SK-N-SH treated with all-trans-retinoic acid at 6 μM for 48 hours (cell line): ENCODE measurements at places on chromosomes 3 and 15.
A peak's percentile ranks its signal among the peaks of the same experiment; 100 is the strongest.

- peak; percentile 77 for ATAC-seq
Observed at GRCh38 chr3:197317250-197317963, 19.0 kb upstream of the DLG1 start.

GRCh38 chr3:55017876-55018275 is 90.0 kb upstream of the LRTM1 start:
- ATAC-seq, result no peak

DNA sequence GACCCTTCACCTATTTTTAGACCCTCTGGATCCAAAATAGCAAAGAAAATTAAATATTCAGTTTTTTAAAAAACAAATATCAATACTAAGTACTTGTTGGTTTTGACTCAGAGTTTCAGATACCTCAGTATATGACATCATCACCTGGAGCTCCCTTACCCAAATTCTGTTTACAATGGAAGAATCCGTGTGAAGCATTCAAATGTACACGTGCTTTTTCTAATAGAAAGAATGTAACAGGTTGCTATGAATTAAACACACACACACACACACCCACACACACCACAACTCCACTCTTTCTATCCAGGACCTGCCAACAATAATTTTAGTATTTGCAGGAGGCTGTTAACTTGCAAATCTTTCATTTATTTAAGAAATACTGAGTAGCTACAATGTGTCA is 221.8 kb downstream of the THRB start:
- no peak for ATAC-seq

- ATAC-seq, result no peak
Observed at GRCh38 chr3:143445118-143445517, 325.5 kb downstream of the CHST2 start.

GRCh38 chr3:12501360-12502020 is 17.2 kb downstream of the TSEN2 start:
- no peak for ATAC-seq

GRCh38 chr3:67048067-67048714 is 50.1 kb downstream of the KBTBD8 start:
- ATAC-seq, result no peak

DNA sequence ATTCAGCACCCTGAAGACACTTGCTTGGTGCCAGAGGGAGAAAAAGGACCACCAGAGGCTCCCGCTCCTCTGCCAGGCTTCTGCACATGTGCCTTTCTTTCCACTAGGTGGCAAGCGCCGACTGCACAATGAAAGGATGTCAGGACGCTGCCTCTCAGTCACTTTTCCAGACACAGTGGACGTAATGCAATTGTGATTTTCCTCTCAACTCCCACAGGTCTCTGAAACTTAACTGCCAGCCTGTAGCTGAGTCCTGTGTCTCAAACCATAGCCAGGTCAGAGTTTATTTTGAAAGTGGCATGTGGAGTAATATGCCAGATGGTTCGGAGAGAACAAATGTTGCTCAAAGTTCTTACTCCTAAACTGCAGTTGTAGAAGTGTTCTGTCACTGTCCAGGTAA is 162.9 kb downstream of the ITPR1 start:
- ATAC-seq, result peak; percentile 99

- no peak for ATAC-seq
Observed at GRCh38 chr3:9955611-9956352, 3.6 kb upstream of the PRRT3 start.

DNA sequence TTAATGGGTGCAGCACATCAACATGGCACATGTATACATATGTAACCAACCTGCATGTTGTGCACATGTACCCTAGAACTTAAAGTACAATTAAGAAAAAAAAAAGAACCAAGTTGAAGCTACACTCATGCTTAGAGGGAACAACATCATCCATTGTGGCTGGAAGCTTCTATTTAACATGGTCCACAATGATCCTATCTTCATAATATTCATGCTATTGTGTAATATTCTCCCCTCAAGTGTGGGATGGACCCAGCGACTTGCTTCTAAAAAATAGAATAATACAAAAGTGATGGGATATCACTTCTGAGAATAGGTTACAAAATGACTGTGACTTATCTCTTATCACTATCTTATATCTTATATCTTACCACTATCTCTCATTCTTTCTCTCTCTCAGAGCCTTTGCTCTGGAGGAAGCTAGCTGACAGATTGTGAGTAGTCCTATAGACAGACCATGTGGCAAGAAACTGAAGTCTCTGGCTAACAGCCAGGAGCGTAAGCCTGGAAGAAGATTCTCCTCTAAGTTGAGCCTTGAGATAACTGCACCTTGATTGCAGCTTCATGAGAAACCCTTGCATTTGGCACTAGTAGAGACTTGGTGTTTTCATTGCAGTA is 198.5 kb upstream of the MRPL3 start:
- ATAC-seq, result no peak

DNA sequence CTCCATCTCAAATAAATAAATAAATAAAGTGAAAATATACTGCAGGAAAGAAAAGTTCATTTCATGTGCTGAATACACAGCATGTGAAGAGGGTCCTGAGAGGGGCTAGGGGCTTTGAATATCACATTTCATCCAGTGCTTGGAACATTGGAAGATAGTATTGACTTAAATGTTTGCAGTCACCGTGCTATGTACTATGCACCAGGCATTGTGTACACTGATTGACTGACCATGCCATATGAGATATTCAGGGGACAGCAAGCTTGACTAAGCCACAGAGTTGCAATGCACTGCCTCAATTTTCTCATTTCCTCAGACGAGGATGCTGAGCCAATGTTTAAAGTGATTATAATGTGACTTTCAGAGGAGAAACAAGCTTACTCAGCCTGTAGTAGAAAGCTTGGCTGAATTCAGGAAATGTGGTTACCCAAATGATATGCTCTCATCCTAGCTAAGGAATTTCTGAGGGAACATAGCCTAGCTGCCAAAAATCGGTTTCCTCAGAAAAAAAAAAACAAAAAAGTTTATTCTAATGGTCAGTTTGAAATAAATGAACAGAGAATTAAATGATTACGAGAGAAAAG is 557.9 kb downstream of the FGF12 start:
- ATAC-seq, result no peak

DNA sequence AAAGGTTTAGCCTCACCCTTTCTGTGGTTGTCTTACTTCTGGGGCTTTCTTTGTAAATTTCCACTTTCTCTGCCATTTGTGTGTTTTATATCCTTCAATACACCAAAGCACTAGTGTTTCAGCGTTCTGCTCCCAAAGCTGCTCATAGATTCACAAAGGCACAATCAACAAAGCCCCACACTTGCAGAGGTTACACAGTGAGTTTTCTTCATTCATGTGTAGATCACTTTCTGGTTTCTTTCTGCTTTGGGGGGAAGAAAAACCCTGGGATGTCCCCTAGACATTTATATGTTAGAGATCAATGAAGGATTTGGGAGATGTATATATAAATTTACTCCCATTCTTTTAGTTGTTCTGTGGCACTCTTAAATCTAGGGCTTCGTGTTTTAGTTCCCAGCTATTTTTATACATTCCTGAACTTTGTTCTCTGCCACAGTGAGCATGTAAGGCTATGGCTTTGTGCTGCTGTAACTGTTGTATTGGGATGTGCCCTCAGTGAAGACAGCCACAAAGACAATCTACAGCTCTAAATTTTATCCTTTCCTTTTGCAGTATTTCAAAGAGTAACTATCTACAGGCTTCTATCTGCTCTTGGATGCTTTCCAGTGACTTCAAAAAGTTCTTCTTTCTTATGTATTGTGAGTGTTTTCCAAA is 636.5 kb downstream of the ZBBX start:
- no peak for ATAC-seq

DNA sequence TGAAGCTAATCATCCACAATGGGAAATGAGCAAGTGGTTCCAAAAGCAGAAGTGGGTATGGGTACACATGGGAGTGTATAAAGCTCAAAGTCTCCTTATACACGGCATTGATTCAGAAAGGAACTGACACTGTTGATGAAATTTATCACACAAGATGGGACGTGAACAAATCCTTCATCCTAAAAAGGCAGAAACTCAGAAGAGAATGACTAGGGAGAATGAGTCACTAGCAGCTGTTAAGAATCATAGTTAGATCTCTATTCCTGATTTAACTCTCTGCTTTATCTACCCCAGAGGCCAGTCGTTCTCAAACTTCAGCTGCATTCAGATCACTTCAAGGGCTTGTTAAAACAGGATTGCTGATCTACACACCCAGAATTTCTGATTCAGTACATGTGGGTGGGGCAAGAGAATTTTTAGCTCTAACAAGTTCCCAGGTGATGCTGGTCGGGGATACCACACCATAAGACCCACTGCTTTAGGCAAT is 97.7 kb upstream of the PHLDB2 start:
- ATAC-seq, result peak; percentile 87

GRCh38 chr15:86362555-86362954 is 282.9 kb downstream of the AGBL1 start:
- no peak for ATAC-seq

DNA sequence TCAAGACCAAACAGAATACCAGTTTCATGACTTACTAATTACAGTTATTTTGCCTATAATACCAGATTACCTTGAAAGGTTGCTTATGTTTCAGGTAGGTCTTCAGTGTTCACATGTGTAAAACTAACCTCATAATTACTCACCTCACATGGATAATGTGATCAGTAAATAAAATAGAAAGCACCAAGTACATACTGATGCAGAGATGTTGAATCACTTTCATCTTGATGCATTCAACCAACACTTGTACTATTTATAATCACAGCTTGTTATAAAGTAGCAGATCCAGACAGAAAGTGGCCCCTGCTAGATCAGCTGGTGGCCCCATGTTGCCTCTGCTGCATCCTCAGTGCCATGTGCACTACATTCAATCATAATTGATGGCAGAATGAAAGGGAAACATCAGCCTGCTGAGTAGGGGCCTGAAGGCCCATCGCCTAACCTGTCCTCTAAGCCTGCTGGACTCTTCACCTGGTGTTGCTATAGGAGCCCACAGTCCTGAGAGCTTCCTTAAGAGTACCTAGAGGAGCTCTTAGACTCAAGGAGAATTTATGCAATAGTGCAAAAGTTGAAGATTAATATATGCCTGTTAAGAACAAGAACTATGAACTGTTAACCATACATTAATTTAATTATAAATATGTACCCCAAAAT is 154.3 kb downstream of the PLCL2 start:
- ATAC-seq, result peak; percentile 44

GRCh38 chr3:10012106-10012505 is 14.1 kb upstream of the FANCD2 start:
- no peak for ATAC-seq

GRCh38 chr3:335240-335639 is 138.7 kb downstream of the CHL1 start:
- no peak for ATAC-seq
